ENCODE measurements at places on chromosomes 2 and 18.

- DNase-seq, result no peak
Measured at GRCh38 chr2:44397447-44398175, 35.9 kb downstream of the CAMKMT start.

DNA sequence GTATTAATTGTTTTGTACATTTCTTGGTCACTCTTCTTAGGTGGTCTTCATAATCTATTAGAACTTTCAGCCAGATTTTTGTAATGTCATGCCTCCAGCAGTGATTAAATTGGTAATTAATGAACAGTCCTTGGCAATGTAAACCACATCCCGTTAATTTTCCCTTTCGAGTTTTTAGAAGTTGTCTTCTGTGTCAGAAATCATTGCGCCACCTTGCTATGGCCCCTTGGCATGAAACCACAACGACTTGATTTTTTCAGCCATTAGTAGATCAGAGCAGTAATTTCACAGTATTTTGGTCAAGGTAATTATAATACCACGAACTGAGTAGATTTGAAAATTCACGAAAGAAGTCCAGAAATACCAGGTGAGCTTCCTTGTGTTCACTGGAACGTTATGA, 86.0 kb upstream of the OTX1 start:
- no peak for DNase-seq

DNA sequence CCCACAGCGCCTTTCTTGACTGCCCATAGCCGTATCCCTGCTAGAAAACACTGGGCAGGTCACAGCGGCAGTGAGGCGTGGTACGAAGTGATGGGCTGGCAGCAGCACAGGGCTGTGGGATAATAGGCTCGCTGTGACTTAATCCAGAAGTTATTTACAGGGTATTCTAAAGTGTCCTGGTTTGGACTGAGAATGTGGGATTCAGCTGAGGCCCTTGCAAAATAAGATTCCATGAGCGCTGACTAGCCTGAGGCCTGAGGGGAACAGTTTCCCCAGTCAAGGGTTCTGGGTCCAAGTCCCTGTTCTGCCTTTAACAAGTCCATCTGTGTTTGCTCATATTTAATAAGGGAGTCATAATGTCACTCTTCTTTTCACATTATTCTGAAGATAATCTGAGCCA, 34.6 kb downstream of the SETBP1 start:
- DNase-seq, result no peak

- no peak for DNase-seq
Measured at GRCh38 chr2:232635820-232636219, 2.4 kb downstream of the EFHD1 start.

GRCh38 chr2:230987137-230988020, 8.5 kb upstream of the SPATA3 start:
- peak; percentile 64 for DNase-seq

GRCh38 chr18:6452194-6452593, 37.5 kb upstream of the L3MBTL4 start:
- DNase-seq, result no peak

DNA sequence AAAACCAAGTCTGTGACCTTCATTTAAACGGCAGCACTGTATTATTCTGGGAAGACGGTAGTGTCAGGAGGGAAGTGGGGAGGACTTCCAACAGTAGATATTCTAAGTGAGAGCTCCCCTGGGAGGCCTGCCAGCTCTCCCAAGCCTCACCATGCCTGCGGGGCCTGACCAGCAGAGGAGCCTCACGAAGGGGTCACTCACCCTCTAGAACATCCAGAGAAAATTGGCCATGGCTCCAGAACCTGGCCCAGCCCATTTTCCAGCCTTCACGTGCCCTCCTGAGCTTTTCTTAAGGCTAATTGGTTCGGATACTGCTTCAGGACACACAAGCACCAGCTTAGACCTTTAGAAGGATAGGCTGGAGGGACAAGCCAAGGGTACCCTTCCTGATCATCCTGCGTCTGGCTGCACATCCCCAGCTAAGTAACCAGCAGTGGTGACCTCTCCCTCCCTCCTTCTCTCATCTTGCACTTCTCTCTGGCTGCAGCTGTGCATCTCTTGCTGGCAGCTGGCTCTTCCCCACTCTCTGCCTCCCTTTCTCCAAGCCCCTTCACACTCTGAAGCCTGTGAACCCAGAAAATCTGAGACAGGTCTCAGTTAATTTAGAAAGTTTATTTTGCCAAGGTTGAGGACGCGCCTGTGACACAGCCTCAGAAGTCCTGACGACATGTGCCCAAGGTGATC, 120.1 kb upstream of the PKDCC start:
- DNase-seq, result no peak

DNA sequence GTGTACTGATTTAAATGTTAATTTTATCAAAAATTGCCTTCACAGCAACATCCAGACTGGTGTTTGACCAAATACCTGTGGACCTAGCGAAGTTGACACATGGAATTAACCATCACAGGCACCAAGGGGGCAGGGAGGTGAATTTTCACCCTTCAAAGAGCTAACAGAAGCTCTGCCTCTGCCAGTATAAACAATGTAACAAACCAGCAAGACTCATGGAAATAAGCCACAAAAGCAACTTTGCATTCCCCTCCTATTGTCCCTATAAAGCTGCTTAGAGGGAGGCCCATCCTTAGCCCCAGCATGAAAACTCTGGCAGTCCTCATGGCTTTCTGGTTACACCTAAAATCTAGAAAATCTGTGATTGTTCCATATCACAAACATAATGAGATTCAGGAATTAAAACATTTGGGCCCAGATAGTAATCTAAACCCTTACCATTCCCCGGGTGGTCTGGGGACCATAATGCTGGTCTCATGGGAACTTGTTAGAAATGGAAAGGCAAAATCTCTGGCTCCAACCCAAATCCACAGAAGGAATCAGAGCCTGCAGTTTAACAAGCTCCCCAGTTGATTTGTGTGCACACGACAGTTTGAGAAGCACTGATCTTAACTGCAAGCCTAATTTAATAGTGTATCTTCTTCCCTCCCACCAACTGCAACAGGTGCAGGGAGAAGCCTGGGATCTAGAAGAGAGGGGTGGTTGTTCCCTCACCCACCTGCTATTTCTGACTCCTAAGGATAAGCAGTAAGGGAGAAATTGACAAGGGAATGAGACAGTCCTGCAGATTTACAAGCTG, 23.1 kb downstream of the SERPINB11 start:
- no peak for DNase-seq

DNA sequence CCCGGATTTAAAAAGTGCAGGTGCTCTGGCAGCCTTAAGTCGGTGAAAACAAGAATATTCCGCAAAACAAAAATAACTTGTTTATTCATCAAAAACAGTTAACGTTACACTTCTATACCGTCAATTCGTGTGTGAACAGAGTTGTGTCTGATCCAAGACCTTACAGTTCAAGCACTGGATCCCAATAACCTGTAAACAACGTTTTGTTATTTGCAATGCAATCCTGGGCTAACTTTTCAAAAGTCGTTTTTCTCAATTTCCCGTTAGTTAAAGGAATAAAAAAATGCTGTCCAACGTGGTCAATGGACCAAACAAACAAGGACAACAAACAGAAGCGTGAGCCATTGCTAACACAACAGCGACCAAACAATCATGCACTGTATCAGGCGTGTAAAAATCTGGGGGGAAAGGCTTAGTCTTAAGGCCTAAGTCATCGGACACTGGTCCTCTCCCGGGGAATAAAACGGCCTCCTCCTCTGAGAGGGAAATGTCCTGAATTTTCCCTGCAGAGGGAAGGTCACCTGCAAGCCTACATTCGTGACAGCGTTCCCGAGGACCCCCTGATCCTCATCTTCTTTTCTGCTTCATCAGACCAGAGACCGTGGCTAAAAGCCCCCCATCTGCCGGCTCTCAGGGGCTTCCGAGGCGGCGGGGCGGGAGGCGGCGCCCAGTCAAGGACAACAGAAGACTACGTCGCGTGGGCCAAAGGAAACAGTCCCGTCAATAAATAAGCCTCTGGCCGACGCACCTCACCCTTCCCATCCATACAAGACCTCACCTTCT, 490 bp downstream of the NDUFS1 start:
- DNase-seq, result no peak

DNA sequence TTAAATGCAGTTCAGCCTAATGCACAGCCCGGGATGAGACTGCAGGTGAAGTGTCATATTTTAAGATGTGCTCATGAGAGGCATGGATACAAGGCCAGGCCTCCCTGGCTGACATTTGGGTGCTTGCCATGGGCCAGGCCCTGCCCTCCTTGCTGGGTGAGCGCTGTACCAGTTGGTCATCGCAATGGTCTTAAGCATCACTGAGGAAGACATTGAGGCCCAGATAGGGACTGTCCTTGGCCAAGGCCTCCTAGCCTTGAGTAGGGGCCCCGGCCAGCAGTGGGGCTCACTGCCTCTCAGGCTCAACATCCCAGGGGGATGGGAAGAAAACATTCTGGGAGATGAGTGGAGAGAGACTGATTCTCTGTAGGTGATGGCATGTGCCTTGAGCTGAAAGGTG, 184.3 kb downstream of the SH3RF3 start:
- DNase-seq, result no peak

GRCh38 chr2:8588831-8589191, 93.0 kb upstream of the ID2 start:
- no peak for DNase-seq

- DNase-seq, result no peak
Measured at GRCh38 chr18:50819027-50819727, 639 bp downstream of the MRO start.

DNA sequence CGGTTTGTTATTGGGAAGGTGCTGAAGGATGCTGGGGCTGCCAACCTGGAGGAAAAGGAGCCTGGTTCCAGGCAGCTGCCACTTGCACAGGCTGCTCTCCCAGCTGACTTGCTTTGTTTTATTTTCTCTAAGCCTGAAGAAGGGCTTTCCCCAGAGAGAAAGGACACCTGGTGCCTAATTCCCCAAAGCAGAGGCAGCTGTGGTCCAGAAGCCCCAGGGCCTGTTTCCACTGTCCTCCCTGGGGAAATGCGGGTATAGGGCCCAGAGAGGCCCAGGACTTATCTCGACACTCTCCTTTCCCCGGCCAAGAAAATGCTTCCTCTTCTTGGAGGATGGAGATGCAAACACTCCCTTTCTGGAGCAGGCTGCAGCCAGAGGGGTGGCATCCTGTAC, 30.1 kb downstream of the INO80C start:
- DNase-seq, result no peak

GRCh38 chr2:133970641-133971040, 283.2 kb upstream of the MGAT5 start:
- no peak for DNase-seq

DNA sequence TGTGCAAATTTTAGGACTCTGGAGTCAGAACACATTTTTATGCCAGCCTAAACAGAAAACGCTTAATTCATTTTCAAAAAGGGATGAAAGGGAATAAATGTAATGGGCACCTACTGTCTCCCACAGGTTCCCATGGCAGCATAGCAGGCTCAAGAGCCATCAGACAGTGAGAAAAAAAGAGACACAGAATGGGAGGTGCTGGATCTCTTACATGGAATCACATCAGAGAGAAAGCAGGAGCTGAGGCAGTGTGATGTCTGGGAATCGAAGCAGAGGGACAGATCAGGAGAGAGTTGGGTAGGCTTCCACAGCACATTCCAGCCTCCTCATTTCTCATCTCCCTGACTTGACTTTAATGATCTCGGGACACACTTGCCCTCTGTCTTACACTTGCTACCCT, 684.3 kb downstream of the KCNJ3 start:
- no peak for DNase-seq

GRCh38 chr2:55099878-55100820, 49.9 kb upstream of the RTN4 start:
- DNase-seq, result no peak

- DNase-seq, result no peak
Measured at GRCh38 chr2:105609746-105610402, 134.8 kb upstream of the NCK2 start.

DNA sequence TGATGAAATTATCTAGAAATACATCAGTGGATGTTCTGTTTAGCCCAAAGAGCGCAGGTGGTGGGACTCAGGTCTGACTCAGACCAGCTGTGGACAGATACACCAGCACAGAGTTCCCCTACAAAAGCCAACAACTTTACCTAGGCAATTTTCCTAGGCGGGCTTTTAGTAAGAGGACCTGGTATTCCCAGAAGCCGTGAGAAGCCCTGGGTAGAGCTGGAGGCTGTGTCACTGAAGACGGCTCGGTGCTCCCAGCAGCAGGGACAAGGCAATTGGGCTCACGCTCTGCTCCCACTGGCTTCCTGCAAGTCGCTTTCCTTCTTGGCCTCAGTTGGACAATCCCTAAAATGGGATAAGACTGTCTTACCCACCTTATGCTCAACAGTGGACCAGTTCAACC, 41.1 kb downstream of the TPO start:
- DNase-seq, result no peak

DNA sequence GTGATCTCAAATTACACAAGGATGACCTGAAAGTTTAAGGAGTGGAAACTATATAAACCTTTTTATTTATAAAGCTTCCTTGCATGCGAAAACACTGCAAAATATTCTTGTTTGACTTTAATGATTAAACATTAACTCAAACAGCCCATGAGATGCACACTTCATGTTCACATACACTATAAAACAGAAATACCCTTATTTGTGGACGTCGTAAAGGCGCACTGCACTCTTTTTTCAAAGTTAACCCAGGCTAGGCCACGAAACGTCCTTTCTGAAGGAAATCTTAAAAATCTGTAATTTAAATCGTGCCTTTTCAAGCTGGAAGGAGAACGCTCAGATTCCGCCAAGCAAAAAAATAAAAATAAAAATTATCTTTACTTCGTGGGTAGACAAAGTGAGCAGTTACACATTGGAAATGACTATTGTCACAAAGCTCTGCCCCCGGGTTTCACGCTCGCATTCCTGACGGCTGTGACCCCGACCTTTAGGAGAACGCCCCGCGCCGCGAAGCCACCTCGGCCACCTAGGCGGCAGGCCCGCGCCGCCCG, 728 bp downstream of the FAM168B start:
- no peak for DNase-seq

DNA sequence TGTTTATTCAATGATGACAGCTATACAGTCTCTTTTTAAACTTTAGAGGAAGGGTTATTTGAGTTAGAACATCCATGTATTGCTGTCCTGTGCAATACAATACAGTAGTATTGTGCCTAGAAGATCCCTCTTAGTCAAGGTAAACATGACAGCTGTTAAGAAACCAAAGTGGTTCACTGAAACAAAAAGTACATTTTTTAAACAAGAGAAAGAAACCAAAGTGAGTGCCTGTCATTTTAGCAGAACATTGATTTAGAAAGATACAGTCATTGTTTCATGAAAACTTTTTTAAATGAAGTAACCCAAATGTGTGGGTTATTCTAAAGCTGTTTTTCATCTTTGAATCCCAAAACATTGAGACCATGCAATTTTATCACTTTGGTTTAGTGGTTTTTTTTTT, 15.5 kb downstream of the ITPRID2 start:
- no peak for DNase-seq
